ENCODE measurements at places on chromosomes 4 and X.

- DNase-seq: no peak
These were observed 55.1 kb downstream of the DMD start for GRCh38 chrX:33156152-33156726.

DNA sequence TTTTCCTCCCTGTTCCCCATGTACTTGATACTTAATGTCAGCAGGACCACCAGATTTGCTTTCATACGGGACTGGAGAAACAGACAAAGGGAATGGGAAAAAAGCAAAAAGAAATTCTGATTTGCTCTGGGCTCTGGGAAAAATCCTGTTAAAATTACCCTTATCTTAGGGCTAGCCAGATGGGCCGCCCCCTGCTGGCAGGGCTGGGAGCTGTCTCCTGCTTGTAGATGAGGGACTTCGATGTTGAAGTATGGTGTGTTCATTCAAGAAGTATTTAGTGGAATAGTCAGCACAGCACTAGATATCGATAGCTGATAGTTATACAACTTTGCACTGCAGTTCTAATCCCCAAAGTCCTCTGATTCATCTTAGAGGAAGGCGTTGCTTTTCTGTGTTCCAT lies 45.8 kb downstream of the BCORL1 start:
- peak; percentile 39 for DNase-seq

DNA sequence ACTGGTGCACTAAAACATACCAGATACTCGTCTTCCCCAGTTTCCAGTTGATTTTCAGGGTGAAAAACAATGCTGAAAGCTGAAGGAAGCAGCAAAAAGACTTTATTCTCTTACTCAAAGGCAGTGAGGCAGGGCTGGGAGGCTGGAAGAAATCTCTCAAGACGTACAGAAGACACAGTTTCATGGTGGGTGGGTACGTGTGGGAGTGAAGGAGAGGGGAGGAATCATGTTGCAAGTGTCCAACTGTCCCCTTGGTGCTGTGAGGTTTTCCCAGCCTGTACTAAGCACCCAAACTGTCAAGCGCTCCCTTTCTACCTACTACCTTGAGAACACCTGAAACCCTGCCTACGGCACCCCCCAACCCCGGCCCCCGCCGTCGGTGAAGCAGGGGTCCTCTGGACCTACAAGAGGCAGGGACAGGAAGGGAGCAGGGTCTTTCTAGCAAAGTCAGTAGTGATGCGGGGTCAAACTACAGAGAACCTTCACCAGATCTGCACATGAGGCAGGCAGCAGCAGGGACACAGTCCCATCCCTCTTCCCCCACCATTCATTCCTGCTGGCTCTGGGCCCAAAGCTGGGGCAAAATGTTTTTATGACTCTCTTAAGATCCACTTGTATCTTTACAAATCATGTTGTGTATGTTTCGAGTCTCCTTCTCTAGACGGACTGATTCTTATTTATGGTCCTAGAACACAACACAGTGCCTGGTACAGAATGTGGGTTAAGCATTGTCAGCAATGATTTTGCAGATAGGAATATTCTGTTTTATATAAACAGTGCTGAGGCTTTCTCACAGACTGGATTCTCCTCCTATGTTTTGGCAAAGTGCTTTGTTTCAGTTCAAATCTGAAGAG lies 2.4 kb upstream of the SETD7 start:
- DNase-seq: no peak

DNA sequence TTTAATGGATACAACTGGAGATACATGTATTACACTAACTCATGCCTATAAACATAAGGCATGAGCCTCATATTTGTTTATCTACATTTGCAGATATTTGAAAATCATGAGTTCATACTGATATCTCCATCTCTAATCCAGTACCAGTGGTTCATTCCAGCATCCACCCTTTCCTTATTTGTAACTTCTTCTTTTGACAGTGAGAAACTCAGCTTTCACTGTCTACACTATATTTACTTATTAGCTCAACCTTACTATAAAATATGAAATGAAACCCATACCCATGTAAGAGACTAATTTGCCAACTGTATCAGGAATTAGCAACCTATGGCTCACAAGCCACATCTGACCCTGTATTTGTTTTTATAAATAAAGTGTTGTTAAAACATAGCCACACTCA lies 161.9 kb upstream of the GPRIN3 start:
- DNase-seq: no peak

- DNase-seq: no peak
These were observed 46.8 kb downstream of the NEK1 start for GRCh38 chr4:169565606-169566005.

DNA sequence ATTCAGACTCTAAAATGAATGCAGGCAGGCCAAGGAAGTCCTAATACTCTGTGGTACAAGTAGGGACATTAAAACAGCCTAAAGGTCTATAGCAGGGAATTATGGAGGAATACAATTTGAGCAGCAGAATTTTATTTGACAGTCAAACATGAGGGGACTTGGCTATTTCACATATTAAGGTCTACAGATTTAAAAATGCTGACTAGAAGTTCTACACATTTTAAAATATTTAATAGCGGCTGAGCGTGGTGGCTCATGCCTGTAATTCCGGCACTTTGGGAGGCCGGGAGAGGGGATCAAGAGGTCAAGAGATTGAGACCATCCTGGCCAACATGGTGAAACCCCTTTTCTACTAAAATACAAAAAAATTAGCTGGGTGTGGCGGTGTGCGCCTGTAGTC lies 10.8 kb downstream of the HAUS3 start:
- DNase-seq: no peak

DNA sequence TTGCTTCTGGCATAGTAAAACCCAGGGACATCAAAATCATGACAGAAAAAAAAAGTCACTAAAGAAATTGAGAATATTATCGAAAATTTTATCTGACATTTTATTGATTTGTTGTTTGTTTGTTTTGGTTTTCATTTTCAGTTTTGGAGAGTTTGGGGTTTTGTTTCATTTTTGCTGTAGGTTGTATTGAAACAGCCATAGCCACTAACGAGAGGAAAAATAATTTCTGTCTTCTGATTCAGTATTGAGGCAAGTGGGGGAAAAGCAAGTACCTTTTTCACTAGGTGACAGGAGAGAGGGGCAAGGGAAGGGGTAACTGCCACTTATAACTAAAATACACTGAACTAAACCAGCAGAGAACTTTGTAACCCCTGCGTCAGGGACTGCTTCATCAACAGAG lies 392.8 kb upstream of the NDST3 start:
- no peak for DNase-seq

DNA sequence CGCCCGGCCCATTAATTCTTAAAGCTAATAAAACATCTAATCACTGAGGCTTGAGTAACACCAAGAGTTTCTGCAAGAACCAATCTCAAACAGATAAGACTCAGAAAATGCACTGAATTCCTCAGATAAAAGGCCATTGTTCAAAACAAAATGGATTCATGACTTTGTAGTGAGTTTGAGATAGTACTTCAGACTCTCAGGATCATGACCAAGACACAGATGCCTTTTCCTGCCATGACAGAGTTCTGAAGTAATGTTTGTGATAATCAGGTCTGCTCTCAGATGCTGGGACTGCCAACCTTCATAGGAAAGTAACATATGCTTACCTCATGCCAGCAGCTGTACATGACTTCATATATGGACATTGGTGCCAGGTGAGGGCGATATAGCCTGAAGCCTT lies 54.6 kb downstream of the NIPAL1 start:
- DNase-seq: no peak

DNA sequence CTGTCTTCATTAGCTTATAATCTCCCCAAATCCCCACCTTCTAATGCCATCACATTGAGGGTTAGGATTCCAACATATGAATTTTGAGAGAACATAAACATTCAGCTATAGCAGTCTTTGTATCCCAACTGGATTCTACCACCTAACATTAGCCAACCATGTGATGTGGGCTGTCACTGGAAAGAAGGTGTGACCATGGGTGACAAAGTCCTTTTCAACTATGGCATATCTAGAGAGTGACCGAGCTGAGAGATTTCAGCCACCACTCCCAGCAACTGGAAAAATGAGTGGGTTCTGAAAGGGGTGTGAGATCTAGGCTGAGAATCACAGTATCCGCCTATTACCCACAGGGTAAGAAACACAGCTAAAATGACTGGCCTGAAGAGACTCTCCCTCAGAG lies 22.1 kb downstream of the GABRB1 start:
- no peak for DNase-seq

DNA sequence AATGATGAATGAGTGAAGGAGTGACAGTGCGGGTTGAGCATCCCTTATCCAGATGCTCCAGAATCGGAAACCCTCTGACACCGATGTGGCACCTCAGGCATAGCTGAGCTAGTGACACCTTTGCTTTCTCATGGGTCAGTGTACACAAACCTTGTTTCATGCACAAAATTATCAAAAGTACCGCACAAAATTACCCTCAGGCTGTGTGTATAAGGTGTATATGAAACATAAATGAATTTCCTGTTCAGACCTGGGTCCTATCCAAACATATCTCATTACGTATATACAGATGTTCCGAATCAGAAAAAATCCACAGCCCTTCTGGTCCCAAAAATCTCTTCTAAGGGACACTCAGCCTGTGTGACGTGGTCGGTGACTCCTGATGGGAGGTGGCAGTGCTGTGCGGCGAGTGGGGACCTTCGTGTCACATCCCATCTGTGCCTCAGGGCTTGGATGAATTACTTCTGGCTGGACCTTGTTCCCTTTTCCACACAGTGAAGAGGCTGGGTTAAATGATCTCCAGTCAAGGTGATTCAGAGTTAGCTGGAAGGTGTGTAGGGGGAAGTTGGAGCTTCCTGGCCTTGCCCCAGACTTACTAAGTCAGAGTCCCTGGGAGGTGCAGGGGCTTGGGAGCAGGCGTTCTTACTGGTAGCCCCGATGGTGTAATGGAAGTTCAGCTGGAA lies 18.8 kb downstream of the RGS12 start:
- no peak for DNase-seq

GRCh38 chr4:1512738-1513660 lies 106.8 kb upstream of the NKX1-1 start:
- DNase-seq: peak; percentile 53

- no peak for DNase-seq
These were observed 39.7 kb downstream of the ANAPC10 start for GRCh38 chr4:145058256-145058655.

GRCh38 chrX:79623098-79623762 lies 256.1 kb upstream of the ITM2A start:
- no peak for DNase-seq

DNA sequence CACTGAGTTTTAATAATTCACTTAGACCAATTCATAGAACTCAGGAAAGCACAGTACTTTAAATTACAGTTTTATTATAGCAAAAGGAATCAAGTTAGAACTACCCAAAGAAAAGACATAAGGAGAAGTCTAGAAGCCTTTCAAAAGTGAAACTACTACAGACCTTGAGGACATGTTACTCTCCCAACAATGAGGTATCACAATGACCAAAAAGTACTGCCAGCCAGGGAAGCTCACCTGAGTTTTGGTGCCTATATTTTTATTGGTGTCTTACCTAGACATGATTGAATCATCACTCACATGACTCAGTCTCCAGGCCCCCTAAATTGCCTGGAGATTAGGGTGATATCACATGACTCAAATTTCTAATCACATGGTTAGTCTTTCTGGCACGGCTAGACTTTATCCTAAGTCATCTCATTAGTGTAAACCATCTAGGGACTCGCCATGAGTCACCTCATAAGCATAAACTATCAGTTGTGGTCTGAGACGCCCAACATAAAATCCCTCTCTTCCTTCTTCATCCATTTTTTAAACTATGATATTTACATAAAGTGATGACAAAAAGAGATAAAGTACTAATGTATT lies 372.3 kb downstream of the TMA16 start:
- no peak for DNase-seq

DNA sequence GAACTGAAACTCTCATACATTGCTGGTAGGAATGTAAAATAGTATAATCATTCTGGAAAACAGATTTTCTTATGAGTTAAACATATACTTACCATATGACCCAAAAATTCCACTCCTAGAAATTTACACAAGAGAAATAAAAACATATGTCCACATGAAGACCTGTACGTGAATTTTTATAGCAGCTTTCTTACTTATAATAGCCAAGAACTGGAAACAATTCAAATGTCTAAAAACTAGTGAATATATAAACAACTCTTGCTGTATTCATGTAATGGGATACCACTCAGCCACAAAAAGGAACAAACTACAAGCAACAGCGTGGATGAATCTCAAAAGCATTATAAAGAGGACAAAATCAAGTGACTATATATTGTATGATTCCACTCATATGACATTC lies 27.5 kb downstream of the TMEM156 start:
- DNase-seq: no peak
